ENCODE measurements at places on chromosomes 1 and 21.

GRCh38 chr21:30271156-30271555, 11.6 kb downstream of the KRTAP24-1 start:
- no peak for DNase-seq

DNA sequence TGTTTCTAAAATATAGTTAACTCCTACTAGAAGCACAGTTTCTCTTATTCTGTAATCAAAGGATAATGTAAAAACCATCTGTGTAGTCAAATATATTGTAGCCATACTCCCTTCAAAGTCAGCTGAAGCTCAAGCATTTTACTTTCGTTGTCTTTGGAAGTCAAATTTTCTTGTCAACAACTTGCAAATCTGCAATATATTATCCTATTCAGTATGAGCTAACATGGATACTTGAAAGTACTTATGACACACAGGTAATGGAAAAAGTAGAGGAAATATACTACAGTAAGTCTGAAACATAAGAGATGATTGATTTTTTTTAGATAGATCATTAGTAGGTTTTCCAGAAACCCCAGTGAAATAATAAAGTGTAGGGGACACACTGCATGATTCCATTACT, 121.5 kb downstream of the COL24A1 start:
- no peak for DNase-seq

DNA sequence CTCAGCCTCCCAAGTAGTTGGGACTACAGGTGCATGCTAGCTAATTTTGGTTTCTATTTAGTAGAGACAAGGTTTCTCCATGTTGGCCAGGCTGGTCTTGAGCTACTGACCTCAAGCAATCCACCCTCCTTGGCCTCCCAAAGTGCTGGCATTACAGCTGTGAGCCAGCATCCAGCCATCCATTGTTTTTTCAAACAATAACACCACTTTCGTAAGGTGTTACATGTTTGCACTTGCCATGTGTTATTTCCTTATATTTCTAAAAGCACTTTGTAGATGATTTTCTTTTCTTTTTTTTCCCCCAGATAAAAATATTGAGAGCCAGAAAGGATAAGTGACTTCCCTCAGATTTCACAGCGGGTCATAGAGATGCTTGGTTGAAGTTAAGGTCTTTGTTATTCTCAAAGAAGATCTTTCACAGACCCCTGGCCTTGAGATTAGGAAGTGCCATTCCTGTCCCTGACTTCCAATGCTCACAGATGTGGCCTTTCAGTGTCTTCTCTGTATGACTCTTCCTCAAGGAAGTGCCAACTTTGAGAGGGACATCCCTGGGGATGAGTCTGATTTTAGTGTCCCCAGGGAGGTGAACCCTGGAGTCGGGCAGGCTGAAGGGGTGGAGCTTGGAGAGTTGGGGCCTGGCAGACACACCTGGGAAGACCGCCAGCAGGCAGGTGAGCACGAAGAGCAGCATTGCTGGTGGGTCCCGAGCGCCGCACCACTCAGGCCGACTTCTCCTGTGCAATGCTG, 6.3 kb downstream of the PIGR start:
- DNase-seq, result no peak

DNA sequence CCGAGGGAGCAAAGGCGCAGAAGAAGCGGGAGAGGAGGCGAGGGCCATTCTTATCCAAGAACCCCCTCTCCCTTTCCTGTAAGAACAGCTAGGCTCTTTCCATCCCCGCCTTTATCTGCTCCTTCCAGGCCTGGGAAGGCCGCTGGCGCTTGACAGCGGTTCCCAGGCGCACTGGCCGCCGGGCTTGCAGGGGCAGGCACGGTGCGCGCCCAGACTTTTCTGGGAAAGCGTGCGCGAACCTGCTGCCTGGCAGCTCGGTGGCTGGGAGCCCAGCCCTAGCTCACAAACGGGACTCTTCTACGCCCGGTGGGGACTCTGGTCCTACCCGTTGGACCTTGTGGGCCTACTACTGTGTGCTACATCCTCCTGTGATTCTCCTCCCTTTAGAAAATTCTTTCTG, 8.8 kb upstream of the IFNLR1 start:
- no peak for DNase-seq

DNA sequence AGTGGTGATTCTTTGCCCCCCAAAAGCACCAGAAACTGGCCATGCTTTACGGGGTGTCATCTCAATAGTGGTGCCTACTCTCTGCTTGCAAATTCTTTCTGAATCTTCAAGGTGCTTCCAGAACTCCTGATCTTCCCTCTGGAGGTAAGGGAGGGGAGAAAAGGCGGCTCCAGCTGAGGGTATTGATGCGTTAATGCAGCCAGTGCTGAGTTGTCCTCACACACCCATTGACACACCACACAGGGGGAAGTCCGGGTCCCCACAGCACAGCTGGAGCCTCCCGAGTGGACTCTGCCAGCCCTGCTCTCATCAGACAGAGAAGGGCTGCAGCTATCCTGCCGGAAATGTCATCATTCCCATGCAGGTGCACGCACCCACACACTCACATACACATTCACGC, 1.2 kb downstream of the VSIG8 start:
- no peak for DNase-seq

DNA sequence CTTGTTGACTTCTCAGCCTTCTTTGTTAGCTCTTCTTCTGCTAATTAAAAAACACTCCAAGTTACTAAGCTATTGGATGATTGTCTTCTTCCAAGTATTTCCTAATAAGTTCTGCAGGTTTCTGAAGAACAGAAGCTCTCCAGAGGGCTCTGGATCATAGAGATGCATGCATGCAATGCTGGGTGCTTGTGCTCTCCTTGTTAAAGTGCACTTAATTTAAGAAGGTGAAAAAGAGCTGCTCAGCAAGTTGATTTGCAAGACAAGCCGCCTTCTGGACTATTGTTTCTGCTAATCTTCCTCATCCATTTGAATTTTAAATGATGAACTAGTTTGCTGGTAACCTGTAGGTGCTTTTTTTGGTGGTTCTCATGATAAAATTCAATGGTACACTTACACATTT, 16.1 kb downstream of the RRP15 start:
- DNase-seq, result no peak

- DNase-seq, result no peak
Observed at GRCh38 chr1:22414244-22414751, 37.4 kb upstream of the ZBTB40 start.

Measured in SW 1271 (cell line).